Vagina (tissue), 2 donors: ENCODE measurements at places on chromosomes 11 and 22. TPM values are rescaled to one million over a fixed set of nuclear protein-coding genes. Genes with fewer than 3 reads are reported as not detected.

The PDGFD gene
- 21.9 TPM for total RNA-seq

GRCh38 chr22:24521791-24522245 is 26.7 kb downstream of the UPB1 start:
- DNase-seq: no peak

GRCh38 chr11:78354408-78355308 is 63.0 kb downstream of the GAB2 start:
- DNase-seq: no peak

- DNase-seq: no peak
Observed at GRCh38 chr22:38461414-38462081, 6.3 kb upstream of the KDELR3 start.

The BSCL2 gene
- total RNA-seq: 74.9 TPM
